ENCODE measurements at places on chromosomes 2 and 18.

GRCh38 chr2:200845669-200846325 lies 18.7 kb downstream of the CLK1 start:
- DNase-seq = no peak

DNA sequence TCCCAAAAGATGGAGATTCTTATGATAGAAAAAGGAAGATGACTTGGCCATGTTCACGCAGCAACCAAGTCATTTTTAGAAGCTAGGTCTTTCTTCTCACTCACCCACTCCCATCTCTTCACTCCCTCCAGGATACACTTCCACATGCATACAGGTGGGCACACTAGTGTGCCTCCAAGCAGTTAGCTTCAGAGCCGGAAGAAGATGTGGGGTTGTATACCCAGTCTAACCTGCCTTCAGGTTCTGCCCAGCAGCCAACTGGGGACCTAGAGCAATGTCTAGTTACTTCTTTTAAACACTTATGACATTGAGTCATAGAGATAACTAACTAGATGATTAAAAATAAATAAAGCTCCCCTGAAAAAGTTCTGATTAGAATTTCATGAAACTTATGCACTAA lies 21.8 kb upstream of the TANK start:
- DNase-seq = no peak

- no peak for DNase-seq
These were observed 101.1 kb upstream of the CCDC85A start for GRCh38 chr2:56082665-56083064.

GRCh38 chr2:227035711-227036367 lies 128.2 kb downstream of the COL4A4 start:
- no peak for DNase-seq

- DNase-seq = no peak
These were observed 32.9 kb downstream of the ITGB6 start for GRCh38 chr2:160167089-160167740.

DNA sequence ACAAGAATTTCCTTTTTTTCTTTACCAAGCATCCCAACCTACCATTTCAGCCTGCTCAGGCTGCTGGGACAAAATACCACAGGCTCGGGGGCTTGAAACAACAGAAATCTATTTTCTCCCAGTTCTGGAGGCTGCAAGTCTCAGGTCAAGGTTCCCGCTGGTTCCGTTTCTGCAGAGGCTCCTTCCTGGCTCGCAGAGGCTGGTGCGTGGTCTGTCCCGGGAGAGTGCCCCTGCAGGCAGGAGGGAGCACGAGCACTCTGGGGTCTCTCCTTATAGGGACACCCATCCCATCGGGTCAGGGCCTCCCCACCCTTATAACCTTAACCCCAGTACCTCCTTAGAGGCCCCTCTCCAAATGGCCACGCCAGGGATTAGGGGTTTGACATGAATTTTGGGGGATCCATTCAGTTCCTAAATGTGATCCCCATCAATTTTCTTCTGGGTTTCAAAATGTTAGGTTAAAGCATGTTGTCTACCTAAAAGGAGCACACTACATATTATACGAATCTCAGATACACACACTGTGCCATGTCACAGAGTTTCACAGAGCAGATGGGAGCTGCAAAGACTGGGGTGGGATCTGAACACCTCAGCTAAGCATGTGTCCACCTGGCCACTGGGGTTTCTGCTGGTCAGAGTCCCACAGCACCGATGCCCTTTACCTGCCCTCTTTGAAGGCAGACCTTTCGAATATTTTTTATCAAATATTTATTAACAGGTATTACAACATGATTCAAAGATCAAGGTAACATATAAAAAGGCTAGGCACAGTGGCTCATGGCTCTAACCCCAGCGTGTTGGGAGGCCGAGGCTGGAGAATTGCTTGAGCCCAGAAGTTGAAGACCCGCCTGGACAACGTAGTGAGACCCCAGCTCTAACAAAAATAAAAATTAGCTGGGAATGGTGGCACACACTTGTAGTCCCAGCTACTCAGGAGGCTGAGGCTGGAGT lies 17.6 kb upstream of the ADI1 start:
- DNase-seq = no peak

- DNase-seq = no peak
These were observed 194.9 kb upstream of the TNP1 start for GRCh38 chr2:217054791-217055190.

DNA sequence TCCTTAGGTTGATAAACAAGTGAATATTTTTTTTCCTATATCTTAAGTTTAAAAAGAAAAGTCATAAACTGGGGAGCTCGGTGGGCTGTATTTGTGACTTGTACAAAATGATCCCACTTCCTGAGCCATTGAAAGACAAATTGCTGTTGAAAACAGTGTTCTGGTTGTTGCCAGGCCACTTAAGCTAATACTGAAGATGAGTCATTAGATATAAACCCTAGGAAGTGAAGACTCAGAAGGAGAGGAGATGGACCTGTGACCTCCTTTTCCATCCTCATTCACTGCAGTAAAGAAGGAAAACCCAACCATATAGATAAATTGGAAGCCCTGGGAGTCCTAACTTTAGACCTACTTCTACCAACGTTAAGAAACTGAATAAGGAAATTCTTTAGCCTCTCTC lies 46.2 kb upstream of the SERPINE2 start:
- no peak for DNase-seq

DNA sequence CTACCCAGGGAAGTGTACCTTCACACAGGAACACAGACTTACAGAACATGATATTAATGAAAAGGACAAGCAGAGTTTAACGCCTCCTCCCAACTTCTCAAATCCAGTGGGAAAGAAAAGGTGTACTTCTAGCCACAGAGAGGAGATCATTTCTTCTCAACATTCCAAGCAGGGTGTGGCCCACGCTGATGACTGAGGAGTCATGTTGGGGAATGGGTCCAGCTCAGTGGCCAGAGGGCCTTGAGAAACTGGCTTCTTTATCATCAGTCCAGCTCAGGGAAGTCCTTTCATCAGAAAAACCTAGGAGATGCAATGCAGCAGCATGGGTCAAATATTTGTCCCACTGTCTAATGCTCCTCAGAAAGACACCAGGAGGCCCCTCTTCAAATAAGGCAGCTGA lies 63.0 kb downstream of the RBM43 start:
- DNase-seq = no peak

- DNase-seq = no peak
These were observed 249.7 kb downstream of the TPGS2 start for GRCh38 chr18:36578871-36579710.

DNA sequence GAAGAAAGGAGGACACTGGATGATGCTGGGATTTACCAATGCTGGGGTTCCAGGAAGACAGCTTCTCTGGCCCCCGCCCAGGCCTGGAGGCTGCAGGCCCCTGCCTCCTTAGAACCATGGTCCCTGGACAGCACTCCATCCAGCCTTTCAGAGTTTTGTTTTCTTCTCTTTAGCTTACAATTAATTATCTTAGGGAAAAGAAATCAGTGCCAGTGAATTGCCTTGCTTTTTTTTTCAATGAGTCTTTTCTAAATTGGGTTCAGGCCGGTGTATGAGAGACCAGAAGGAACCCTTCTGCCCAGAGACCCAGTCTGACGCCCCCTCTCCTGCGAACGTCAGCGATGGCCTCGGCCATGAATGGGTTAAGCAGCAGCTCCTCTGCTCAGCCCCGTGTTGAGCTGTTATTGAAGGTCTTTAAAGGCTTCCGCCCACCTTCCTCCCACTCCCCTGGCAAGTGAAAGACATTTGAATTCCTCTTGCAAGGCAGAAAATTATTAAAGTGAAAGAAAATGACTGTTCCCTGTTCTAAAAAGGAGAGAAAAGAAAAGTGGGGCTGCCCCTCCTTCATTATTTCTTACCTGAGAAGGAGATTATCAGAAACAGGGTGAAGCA lies 65.7 kb upstream of the CHMP1B start:
- DNase-seq = no peak

GRCh38 chr2:214904634-214905033 lies 95.2 kb upstream of the BARD1 start:
- DNase-seq = no peak

- DNase-seq = no peak
These were observed 226.5 kb upstream of the SPRED2 start for GRCh38 chr2:65658881-65659280.

- no peak for DNase-seq
These were observed 190.7 kb downstream of the CDCA7 start for GRCh38 chr2:173545364-173545763.

GRCh38 chr2:67130531-67131256 lies 266.4 kb upstream of the ETAA1 start:
- DNase-seq = no peak

DNA sequence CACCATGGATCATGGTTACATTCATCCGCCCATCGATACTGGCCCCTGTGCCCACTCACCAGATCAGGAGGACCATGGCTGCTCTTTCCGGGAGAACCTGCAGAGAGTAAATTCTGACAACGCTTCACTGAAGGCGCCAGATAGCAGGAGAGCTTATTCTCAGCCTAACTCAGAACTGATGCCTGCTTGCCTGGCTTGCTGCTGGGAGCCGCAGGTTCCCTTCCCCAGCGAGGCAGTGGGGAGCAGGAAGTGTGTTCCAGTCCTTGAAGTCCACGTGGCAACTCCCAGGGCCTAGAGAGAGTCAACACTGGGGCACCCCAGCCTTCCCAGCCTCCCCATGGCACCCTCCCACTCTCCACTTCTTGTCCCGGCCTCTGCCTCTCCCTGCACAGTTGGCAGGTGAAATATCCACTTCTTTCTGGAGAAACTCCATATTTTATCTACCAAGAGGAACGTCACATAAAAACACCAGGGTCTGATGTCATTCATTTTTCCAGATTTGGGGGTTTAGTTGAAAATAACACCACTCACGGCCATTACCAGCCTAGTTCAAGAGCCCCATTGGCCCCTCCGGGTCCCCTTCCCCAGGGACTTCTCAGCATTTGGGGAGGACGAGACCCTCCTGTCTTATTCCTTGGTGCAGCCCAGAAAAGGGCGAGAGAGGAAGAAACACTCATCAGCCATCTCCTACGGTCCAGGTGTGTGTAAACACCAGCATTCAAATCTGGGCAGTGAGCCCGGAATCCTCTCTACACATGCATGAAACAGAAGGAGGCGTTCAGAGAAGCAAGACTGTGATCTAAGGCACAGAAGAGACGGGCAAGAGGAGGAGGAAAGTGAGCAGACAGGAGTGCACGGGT lies 3.5 kb upstream of the TUBB6 start:
- no peak for DNase-seq

GRCh38 chr2:3131636-3132326 lies 245.8 kb downstream of the EIPR1 start:
- no peak for DNase-seq

- no peak for DNase-seq
These were observed 136.9 kb upstream of the GATA6 start for GRCh38 chr18:22032392-22032961.

GRCh38 chr2:72999729-73000725 lies 71.5 kb downstream of the SFXN5 start:
- DNase-seq = no peak

GRCh38 chr18:6311456-6312215 lies 103.1 kb downstream of the L3MBTL4 start:
- DNase-seq = no peak

DNA sequence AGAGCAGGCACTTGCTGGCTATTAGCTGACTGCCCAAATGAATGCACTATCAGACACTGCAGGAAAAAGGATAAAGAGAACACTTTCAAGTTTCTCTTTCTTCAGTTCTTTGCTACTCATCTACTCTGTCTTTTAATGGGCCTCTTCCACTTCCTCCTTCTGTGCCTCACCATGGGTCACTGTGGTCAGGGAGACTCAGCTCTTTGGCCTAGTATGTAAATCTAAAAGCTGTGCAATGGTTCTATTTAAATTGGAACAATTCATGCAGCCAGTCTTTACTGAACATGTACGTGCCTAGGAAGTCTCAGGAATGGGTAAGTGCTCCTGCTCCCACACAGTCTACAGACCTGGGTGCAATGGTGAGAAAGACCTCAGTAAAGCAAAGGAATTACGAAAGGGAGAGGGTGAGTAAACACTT lies 79.1 kb upstream of the DNMT3A start:
- DNase-seq = no peak

- no peak for DNase-seq
These were observed 5.5 kb upstream of the GPC1 start for GRCh38 chr2:240429872-240430491.

DNA sequence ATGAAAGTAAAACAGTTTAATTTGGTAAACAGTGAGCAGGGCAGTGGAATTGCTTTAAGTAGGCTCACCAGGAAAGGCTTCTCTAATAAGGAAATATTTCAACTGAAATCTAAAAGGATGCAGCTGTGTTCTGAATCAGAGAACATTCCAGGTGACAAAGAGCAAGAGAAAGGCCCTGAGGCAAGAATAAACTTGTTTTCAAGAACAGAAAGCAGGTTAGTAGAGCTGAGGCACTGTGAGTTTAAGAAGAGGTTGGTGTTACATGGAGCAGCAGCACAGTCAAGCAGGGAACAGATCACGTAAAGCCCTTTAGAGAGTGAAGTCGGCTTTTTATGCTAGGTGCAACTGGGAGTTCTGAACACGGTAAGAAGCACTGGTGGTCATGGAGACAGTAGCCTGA lies 57.0 kb upstream of the SCN1A start:
- no peak for DNase-seq

DNA sequence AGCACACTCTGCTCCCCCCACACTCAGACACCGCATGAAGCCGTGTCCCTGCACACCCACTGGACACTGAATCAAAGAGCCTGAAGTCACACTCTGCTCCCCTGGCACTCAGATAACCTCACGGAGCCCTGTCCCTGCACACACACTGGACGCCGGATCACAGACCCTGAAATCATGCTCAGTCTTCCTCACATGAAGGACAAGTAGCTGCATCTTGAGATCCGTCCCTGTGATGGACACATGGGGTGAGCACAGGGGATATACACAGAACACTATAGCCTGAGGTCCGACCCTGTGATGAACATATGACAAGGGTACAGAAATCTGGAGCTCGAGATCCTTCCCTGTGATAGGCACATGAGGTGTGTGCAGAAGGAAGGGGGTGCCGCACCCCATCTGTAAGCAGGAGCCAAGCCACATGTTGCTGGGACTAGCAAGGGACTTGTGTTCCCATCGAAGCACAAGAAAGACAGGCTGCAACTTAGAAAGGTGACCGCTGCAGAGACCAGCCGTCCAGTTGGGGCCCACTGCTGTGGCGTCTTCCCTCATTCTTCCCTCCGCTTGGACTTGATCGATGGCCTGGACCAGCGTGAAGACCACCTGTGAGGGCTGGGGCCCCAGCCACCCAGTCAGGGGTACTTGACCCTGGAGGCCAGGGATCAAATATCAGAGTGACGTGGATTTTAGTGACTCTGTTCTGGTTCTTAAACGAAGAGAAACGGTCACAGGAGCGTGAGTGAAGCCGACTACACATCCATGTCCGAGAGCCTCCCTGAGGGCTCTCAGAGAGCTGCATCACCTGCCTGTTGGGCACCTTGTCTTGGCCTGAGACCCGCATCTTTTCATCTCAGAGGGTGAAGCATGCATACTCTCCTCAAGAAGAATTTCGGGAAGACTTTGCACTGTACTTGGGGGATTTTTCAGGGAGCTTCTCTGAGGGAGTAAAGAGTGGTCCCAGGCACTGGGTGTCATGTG lies 391.7 kb upstream of the SALL3 start:
- DNase-seq = no peak

- DNase-seq = no peak
These were observed at the start of gene SERPINB10 for GRCh38 chr18:63907664-63908063. SERPINB10 (plus strand) TSS chr18:63907958; CDS start chr18:63915511, 7,553 bp downstream.

- DNase-seq = no peak
These were observed 636.2 kb downstream of the NRXN1 start for GRCh38 chr2:50395605-50396297.
